ENCODE measurements at places on chromosomes 3 and 15.

- no peak for DNase-seq
These were observed 13.5 kb upstream of the IMPG2 start for GRCh38 chr3:101333883-101334282.

DNA sequence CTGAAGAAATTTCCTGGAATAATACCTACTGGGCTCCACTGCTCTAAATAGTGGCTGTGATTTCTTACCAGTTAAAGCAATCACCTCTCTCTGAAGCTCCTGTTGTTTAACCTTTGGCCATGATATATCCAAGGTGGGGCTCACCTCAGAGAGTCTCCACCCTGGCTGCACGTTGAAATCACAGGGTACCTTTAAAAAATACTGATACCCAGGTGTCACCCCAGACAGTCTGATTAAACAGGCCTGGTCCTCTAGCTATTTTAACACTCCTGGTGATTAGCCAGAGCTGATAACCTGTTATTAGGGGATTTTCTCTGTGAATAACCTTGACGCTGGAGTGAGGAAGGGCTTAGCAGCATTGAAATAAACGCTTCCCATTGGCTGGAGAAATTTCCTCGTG is 22.3 kb upstream of the ZBTB38 start:
- no peak for DNase-seq

GRCh38 chr15:71093054-71094024 is 21.9 kb upstream of the THSD4 start:
- peak; percentile 59 for DNase-seq

DNA sequence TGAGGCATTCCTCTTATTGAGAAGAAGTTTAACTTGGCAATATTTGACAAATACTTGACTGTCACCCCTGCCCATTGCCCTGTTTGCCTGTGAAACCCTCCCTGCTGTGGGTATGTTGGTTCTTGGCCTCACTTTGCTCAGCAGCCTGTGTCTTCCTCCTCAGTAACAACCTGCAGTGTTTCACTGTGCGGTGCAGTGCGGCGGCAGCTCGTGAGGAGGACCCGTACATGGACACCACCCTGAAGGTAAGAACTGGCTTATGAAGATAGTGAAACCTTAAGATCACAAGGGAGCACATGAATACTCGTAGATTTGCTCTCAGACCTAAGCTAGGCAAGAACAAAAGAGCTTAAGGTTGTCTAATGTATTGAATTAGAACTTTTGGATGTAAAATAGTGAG is 21.0 kb downstream of the HPS3 start:
- DNase-seq = no peak

GRCh38 chr3:76859596-76859995 is 180.3 kb upstream of the ROBO2 start:
- DNase-seq = no peak

- no peak for DNase-seq
These were observed 20.4 kb downstream of the BMF start for GRCh38 chr15:40087991-40088928.
